Activated T-cell treated with anti-CD3 and anti-CD28 coated beads for 1 hour (primary cell): ENCODE measurements at places on chromosomes 1 and 21.

DNA sequence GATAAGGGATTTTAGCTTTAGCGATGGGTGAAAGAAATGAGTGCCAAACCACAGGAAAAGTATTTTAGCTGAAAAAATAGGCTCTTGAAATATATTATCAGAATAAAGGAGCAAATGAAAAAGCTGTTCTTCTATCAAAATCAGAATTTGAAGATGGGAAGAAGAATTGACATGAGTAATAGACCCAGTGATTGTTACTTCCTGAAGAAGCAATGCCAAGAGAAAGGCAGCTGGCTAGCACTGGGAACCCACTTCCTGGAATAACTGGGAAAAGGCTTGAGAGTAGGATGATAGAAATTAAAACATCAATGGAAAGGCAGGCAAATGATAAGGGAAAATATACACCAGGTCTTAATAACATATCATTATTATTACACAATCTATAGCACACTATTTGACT lies 29.9 kb upstream of the LYPLAL1 start:
- DNase-seq, result no peak

GRCh38 chr1:155951753-155952504 lies 10.5 kb downstream of the RXFP4 start:
- no peak for DNase-seq

GRCh38 chr1:208850442-208850841 lies 606.3 kb upstream of the PLXNA2 start:
- DNase-seq, result no peak

DNA sequence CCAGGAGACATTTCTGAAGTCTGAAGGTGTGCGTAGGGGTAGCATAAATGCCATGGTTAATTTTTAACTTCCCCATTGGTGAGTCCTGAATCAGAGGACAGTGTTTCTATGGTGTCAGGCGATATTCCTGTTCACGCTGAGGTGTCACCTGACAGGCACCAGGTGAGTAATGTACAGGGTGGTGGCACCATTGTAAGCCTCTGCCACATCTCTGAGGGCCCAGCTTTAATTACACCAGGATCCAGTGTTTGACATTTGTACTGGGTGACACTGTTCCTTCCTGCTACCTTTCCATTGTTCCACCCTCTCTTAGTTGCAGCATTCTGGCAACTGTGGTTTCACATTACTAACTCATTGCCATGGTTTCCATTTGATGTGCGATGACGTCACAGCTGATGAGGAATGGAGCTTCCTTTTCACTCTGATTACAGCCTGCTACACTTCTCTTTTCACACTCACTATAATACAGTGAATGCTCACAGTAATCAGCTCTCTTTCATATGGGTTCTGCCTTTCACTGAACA lies 40.6 kb upstream of the MARK1 start:
- no peak for DNase-seq

DNA sequence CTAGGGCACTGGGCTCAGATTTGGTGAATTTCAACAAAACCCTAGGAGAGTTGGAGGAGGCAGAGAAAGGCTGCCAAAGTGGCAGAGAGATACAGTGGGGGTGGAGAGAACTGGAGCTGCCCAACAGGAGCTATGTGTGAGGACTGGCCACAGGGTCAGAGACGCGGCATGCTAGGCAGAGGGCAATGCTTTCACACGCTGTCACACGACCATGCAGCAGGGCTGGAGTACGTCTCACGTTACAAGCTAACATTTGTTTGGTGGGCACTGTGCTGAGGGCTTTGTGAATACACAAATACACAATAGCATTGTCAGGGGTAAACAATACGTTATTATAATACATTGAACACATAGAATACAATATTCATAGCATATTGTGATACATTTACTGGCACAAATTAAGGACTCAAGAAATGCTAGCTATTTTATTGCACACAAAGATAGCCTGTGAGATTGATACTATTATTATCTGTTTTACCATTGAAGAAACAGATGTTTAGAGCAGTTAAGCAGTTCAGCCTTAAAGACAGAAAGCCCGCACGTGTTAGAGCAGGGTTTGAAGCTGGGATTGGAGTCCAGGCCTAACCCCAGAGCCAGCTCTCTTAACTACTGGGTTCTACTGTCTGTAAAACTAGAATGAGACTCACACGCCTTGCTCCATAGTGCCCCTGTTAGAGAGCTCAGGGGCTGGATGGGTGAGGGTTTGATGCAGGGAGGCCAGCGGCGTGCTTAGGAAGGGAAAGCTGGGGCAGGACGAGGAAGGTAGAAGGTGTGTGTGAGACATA lies 4.5 kb downstream of the RAB7B start:
- DNase-seq, result no peak

DNA sequence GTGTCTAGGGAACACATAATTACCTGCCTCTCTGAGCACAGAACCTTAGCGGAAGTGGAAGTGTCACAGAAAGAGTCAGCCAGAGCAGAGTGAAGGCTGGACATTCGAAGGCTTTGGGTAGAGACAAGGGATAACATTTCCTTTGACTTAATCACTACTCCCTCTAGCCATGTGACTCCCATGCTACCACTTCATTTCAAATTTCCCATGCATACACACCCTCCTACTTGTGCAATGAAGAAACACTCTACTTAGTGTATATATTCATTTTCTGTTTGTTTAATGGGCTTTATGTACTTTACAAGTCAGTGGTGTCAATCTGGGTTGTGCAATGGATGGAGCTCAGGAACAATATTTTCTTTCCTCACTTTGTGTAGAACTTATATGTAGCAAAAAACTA lies 6.9 kb downstream of the ANKRD35 start:
- DNase-seq, result no peak

DNA sequence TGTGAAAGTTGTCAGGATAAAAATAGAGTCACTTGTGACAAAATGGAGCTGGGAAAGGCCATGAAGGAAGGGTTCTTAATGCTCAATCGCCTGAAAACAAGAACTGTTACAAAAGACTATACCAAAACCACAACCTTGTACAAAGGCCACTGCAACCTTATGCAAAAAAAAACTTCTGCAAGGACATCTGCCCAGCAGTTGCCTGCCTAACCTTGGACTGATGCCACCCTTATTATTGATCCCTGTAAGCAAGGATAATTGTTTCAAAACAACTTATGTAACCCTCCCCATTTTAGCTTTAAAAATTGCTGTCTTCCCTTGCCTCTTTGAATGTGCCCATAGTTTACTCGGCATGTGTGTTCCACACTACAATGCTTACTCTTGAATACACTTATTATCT lies 5.7 kb downstream of the ALG14 start:
- no peak for DNase-seq

- no peak for DNase-seq
These were observed 519 bp downstream of the FNBP1L start for GRCh38 chr1:93448292-93448982.

DNA sequence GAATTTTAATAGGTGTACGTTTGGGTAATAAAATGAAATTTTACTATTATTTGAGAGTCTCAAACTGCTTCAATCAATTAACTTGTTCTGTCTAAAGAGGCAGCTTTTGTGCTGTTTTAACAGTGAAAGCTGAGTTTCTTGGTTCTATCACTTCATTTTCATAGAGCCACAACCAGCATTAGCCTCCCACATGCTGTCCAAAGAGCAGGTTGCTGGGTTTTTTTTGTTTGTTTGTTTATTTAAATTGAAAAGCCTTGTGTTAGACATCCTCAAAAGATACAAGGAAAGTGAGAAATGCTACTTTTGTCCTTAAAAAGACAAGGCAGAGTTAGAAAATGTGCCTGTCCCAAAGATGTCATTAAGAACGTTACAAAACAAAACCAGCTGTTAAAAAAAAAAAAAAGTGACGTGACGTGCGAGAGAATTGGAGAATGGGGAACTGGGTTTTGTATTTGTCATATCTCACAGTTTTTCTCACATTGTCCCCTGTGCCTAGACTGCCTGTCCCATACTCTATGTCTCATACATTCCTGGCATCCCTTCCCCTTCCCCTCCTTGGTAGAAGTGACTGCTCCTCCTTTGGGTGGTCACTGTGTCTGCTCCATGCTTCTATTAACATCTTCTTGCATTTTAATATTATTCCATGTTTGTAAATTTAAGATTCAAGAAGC lies 63.1 kb upstream of the CD34 start:
- no peak for DNase-seq

GRCh38 chr1:166258017-166258416 lies 91.2 kb upstream of the FAM78B start:
- no peak for DNase-seq

GRCh38 chr21:41823166-41823565 lies 56.0 kb downstream of the PRDM15 start:
- DNase-seq, result no peak

- DNase-seq, result peak; percentile 41
These were observed 7.3 kb upstream of the UMODL1 start for GRCh38 chr21:42063571-42064521.

DNA sequence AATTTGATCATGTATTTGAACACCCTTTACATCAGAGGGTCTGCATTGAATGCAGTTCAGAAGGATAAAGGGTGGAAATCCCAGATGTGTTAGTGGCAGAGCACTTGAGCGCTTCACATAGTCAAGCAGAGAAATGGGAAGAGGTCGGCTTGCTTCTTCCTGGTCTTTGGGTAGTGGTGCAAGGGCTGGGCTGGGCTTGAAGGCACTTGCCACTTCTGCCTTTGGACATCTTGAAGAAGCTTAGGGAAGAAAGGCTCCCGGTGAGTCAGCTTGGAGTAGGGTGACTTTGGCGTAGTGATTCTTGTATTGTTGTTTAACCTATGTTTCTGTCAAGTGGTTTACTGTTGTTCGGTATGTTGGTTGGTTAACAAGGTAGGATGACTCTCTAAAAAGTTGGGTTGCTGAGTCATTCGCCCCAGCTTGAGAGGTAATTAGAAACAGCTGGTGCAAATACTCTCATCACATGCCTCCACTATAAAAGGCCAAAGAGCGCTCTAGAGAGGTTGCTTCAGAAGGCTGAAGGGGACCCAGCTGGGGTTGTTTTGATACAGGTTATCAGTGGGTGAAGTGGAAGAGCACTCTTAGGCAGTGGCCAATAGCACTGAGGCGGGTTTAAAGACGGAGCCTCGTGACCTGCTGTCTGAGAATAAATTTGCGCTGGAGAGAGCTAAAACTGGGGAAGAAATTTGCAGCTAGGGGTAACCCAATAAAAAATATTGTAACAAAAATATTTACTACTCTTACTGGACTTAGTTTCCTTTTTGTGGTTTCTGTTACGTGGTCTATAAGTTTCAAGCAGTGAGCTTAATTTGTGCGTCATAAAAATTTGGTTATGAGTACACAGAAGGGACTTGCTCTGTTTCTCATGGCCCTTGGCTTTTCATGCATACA lies 1.4 kb downstream of the BACH1 start:
- peak; percentile 7 for DNase-seq
